ENCODE measurements at places on chromosomes 11 and 22. TPM values are rescaled to one million over a fixed set of nuclear protein-coding genes. Genes with fewer than 3 reads are reported as not detected.

Gene OMP
- 1.7 TPM for total RNA-seq

- DNase-seq: no peak
Measured at GRCh38 chr22:41302811-41303210, 1.5 kb downstream of the ZC3H7B start.

Gene CARD10
- total RNA-seq: 113 TPM

- no peak for DNase-seq
Measured at GRCh38 chr11:69463181-69463994, 18.1 kb upstream of the LINC01488 start.

DNA sequence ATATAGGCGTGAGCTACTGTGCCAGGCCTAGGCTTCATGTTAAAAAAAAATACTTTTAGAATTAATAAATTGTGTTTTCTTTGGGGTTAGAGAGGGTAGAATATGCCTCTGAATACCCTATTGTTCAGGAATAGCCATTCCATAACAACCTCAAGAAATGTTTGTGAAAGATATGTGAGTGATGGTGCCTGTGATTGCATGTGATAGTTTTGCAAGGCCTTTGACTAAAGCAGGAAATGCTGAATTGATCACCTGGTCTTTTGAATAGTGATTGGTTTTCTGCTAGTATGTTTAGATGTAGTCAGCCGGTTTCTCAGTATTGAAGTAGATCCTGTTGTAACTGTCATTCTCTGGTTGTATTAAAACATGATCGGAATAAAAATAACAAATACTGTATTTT, 73.4 kb downstream of the UVRAG start:
- no peak for DNase-seq

DNA sequence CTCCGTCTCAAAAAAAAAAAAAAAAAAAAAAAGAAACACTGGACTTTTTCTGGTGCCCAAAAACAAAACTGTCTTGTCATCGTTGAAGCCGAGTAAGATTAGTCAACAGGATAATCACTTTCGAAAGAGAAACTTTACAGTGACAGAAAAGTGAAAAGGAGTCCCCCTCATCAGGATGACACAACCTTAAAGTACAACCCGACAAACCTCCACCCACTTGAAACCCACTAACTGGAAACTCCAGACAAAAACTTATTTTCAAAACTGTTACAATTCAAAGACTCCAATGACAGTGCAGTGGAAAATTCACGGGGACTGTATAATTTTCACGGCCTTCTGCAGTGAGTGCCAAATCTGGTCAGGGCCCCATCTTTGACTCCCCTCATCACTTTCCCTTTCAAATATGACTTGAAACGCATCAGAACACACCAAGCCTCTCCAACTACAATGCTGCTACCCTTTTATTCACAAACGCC, 1.3 kb downstream of the DENND5A start:
- DNase-seq: no peak

DNA sequence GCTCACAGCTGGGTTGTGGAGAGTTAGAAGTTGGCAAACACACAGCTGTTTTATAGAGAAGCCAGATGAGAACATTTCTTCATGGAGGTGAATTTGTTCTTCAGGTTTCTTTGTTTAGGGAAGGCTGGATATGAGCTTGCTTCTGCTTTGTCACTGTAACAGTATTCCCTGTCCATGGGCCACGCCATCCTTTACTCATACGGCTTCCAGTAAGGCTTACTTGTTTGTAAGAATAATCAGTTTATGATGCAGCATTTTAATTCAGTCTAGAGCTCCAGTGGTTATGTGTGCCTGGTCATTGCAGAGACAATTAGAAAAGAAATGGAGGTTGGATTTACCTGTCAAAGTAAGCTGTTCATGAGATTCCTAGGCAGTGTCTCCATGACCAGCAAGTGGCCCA, 131.8 kb downstream of the TRIM44 start:
- DNase-seq: no peak

GRCh38 chr11:8681837-8682302, 595 bp downstream of the TRIM66 start:
- no peak for DNase-seq

Gene OR6A2
- 2.2 TPM for total RNA-seq

DNA sequence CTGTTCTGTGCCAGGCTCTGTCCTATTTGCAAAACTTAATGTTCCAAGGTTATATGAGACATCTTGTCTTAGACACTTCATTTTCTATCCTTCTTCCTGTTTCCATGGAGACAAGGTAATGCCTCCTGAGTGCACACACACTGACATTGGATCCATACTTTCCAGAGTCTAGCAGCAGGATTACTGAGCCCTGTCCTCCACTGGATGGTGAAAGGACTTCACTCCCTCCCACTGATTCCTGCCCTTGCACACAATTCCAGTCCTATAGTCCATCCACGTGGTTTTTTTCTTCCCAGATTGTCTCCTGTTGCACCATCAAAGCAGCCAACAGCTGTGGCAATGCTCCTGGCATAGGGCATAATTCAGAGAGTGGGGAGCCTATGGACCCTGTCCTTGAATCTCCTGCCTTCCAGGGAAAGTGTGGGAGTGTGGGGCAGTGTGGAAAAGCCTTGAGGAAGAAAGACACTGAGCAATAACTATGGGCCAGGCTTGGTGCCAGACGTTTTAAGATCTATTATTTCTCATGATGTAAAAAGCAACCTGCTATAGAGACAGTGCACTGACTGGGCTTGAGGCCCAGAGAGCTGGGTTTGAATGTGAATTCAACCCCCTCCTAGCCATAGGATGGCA, 31.3 kb downstream of the SERPINH1 start:
- no peak for DNase-seq

Gene PKNOX2
- 5.5 TPM for total RNA-seq

Gene C11orf91
- 0.81 TPM for total RNA-seq

GRCh38 chr11:130278745-130279144, 36.0 kb downstream of the ZBTB44 start:
- DNase-seq: no peak

- DNase-seq: no peak
Measured at GRCh38 chr11:43842021-43842420, 38.6 kb upstream of the ALKBH3 start.

- DNase-seq: no peak
Measured at GRCh38 chr11:85694385-85694980, 8.5 kb upstream of the CCDC89 start.

Gene FLRT1
- total RNA-seq: 0.74 TPM

Gene CHEK2
- total RNA-seq: 21.3 TPM

- DNase-seq: no peak
Measured at GRCh38 chr11:2853997-2854560, 31.5 kb downstream of the CDKN1C start.

DNA sequence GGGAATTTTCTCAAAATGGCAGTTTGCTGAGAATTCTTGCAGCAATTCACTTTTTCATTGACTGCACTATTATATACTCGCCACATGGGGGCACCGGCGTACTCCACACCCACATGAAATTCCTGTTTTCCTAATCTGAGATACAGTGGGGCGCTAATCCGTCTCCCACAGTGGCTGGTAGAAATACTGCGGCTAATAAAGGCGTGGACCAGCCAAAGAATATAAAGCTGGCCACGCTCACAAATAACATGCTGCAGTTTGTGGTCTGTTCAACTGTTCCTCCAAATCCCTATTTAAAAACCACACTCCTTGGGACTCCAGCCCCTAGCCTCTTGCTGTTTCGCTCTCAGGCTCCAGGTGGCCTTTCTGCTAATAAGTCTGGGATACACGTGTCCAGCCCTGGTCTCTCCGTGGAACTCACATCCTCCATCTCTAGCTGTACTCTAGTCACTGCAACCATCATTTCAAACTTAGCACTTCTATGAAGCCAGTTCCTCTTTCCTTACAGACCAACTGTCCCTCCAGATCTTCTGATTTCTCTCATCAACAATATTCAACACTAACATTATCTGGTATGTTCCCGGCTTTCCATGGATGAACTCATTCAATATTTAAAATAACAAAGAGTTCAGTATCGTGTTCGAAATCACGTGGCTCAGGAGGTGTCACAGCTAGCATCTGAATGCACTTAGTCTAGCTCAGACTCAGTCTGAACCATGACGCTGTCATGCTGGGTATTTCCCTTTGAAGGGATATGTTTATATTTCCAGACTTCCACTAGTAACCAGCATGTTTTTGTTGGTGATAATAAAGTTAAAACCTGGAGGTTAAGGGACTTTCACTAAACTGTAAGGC, 22.0 kb downstream of the TBRG1 start:
- peak; percentile 64 for DNase-seq

Gene MMP27
- total RNA-seq: not detected

Gene ZDHHC24
- 20.7 TPM for total RNA-seq

- DNase-seq: no peak
Measured at GRCh38 chr11:104852811-104853210, 45.4 kb downstream of the CASP12 start.

Gene GPR152
- total RNA-seq: not detected

GRCh38 chr11:63985812-63986155, 454 bp upstream of the OTUB1 start:
- DNase-seq: no peak

Gene OR2AT4
- total RNA-seq: 0.94 TPM

Gene SNX19
- total RNA-seq: 131 TPM

Data from testis (tissue), 5 donors.